Mammary epithelial cell (primary cell): ENCODE measurements at places on chromosomes 7 and 10. TPM values are rescaled to one million over a fixed set of nuclear protein-coding genes. Genes with fewer than 3 reads are reported as not detected.

SKAP2 gene
- total RNA-seq = 38.9 and 39.2 TPM in 2 replicates

FAM25G gene
- total RNA-seq = 2.9 and 4.1 TPM in 2 replicates

AKR1C4 gene
- total RNA-seq = not detected in 2 replicates

ZNF853 gene
- 0.67 TPM for total RNA-seq

MYO3A gene
- not detected in 2 replicates for total RNA-seq

ZNF783 gene
- total RNA-seq = 11.7 TPM

TMEM213 gene
- total RNA-seq = not detected in 2 replicates

TUBAL3 gene
- 0.35 and 0.73 TPM in 2 replicates for total RNA-seq

CALN1 gene
- not detected in 2 replicates for total RNA-seq

ELAPOR2 gene
- 3.5 TPM for total RNA-seq

CREB5 gene
- total RNA-seq = 17.8 TPM
